ENCODE measurements at places on chromosomes 4 and X.

DNA sequence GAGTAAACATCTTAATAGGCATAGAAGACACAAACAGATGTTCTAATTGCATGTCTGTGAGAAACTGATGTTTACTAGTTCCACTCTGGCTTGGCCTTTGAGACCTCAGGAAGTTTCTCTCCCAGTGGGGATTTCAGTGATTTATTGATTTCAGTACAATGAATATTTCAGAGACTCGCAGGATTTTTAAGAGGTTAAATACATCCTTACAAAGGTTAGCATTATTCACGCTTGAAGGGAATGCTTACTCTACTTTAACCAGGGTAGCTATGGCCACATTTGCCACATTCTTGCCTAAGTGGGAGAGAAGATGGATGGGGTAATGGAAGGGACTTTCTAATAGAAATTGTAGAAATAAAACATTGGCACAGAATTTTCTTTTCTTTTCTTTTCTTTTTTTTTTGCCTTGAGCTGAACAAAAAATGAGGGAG, 480.1 kb downstream of the SPRY1 start:
- no peak for DNase-seq

DNA sequence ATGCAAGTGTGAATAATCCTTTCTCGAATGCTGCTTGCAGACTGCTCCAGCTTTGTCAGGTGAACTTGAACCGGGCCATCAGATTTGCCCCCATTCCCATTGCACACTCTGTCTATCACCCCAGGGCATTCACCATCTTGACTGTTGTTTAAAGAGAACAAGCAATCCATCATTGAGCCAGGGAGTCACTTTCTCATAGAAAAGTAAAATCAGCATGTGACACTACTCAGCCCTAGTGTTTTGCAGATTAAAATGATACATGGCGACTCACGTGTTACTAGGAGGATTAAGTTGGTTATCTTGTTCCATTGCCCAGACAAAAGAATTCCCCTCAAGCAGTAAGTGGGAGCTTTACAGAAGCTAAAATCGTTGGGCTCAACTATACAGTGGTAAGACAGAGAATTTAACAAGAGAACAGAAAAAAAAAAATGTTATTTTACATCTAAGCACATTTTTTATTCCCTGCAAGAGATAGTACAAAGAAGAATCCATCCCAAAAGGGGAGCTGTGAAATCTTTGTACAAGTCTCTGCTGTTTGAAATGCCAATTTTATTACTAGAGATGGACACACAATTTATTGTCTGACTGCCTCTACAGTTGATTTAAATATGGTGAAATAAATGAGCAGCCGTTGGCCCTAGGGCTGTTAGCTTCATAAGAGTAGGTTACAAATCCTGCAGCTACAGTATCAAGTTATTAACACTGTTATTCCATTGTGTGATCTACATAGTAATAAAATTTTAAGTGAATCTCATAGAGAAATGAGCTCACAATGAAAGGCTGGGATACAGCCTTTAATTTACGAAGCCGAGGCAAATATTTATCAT, 67.5 kb downstream of the NEUROG2 start:
- DNase-seq: no peak

GRCh38 chrX:2712890-2713840, 22.1 kb downstream of the CD99 start:
- DNase-seq: no peak

- no peak for DNase-seq
Measured at GRCh38 chr4:167779280-167779679, 313.1 kb upstream of the ANXA10 start.

DNA sequence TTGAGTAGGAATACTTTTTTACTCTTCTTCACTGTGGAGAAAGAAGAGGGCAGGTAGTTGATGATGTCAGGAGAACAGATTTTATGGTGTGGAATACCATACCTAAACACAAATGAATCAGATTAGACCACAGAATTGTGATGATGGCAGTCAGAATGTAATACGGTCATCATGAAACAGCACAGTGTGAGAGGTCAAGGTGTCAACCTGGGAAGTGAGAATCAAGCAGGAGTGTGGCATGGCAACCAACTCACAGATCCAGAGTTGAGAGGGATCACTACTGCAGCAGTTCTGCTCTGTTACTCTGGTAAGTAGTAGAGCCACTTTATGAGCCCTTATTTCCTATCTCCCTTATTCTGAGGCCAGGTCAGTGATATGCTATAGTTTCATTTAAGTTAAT, 27.7 kb downstream of the METTL14 start:
- DNase-seq: no peak

GRCh38 chr4:125732632-125733031, 417.9 kb downstream of the FAT4 start:
- no peak for DNase-seq

DNA sequence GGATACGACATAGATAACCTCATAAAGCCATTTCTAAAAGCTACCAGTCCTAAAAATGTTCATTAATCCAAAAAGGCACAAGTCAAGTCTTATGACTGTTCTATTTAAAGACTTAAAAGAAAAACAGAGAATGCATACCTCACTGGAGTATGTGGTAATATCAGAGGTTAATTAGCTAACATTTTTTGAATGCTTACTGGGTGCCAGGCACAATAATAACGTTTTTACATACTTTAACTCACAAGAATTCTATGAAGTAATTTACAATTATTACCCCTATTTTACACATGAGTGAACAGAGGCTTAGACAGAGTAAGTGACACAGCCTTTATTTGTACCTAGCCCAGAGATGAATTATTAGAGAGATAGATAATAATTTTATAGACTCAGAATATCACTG, 207.5 kb downstream of the PDGFC start:
- no peak for DNase-seq

GRCh38 chr4:154030152-154030551, 241.3 kb upstream of the SFRP2 start:
- no peak for DNase-seq
